ENCODE measurements at places on chromosomes 3 and 15.

- no peaks in the 10 kb centered on the region for H3K36me3 ChIP-seq
- H3K27ac ChIP-seq, result no peak overlapping the region
- H3K4me3 ChIP-seq, result no peak overlapping the region
- H3K4me1 ChIP-seq, result no peaks in the 10 kb centered on the region
Measured at GRCh38 chr3:43154980-43155379, 49.1 kb upstream of the POMGNT2 start.

DNA sequence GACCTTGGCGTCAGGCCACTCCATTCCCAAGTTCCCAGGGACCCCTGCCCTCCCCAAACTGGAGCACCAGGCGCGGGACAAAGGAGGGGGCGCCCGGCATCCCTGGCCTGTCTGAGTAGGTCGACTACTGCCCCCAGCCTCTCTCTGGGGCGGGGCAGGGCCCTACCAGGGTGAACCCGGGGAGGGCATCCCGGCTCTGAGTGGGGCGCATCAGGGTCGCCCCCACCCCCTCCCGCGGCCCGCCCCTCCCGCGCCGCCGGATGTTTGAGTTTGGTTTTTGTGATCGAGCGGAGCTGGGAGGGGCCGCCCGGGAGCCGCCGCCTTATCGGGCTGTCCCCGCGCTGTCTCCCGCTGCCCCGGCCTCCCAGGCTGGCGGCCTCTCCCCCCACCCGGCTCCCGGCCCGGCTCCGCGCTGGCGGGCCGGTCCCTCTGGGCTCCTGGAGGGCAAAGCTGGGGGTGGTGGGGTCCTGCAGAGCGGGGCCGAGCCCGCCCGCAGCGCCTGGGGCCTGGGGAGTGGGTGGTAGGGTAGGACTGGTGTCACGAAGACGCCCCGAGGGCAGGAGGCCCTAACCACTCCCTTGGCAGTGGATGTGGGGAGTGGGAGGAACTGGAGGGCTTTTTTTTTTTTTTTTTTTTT, 47.2 kb upstream of the SMAD6 start:
- DNase-seq, result no peak
- peaks cover 20% of the 10 kb centered on the region for H3K27me3 ChIP-seq
- no peak overlapping the region for H3K27ac ChIP-seq
- H3K4me1 ChIP-seq, result peaks cover 41% of the 10 kb centered on the region
- no peak overlapping the region for H3K4me3 ChIP-seq
- no peaks in the 10 kb centered on the region for H3K36me3 ChIP-seq

DNA sequence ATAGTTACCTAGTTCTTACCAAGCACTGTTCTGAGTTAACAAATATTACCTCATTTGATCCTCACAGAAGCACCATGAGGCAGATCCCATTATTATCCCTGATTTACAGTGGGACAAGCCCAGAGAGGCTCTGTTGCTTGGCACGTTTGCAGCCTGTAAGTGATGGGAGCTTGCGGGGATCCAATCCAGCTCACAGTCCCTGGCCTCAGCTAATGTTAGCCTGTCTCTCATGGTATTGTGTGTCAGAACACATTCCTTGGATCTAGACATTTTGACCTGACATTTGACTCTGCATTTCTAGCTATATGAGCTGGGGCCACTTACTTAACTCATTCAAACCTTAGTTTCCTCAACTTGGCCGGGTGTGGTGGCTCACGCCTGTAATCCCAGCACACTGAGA, 246.9 kb upstream of the LRTM1 start:
- H3K27ac ChIP-seq, result no peak overlapping the region
- no peaks in the 10 kb centered on the region for H3K36me3 ChIP-seq
- no peak overlapping the region for H3K4me3 ChIP-seq
- H3K27me3 ChIP-seq, result peaks cover 8% of the 10 kb centered on the region
- H3K4me1 ChIP-seq, result no peaks in the 10 kb centered on the region

- no peak overlapping the region for H3K4me3 ChIP-seq
- H3K27ac ChIP-seq, result no peak overlapping the region
- H3K4me1 ChIP-seq, result peaks cover 8% of the 10 kb centered on the region
- no peak for DNase-seq
Measured at GRCh38 chr3:126857928-126858327, 125.0 kb upstream of the PLXNA1 start.

DNA sequence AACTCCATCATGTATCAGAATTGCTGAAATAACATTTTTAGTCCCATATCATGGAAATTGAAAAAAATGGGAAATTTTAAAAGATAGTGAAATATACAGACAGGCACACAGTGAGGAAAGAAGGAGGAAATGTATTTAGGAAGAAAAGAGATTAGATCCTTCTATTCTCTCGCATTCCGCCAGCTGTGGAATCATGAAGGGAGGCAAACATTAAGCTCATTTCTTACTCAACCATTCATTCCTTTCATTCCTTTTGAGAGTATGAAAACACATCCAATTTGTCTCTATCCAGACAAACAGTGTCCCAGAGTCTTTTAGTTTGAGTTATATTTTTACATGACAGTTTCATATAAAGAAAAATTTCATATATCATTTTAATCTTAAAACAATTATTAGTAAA, 52.5 kb upstream of the KCNMB2 start:
- no peak for DNase-seq
- peaks cover 8% of the 10 kb centered on the region for H3K4me1 ChIP-seq
- peaks cover 9% of the 10 kb centered on the region for H3K27me3 ChIP-seq
- no peak overlapping the region for H3K4me3 ChIP-seq

GRCh38 chr3:27357665-27358258, 11.4 kb downstream of the NEK10 start:
- H3K27ac ChIP-seq, result no peak overlapping the region
- H3K4me3 ChIP-seq, result no peak overlapping the region
- H3K27me3 ChIP-seq, result no peaks in the 10 kb centered on the region
- no peaks in the 10 kb centered on the region for H3K36me3 ChIP-seq
- peaks cover 13% of the 10 kb centered on the region for H3K4me1 ChIP-seq

DNA sequence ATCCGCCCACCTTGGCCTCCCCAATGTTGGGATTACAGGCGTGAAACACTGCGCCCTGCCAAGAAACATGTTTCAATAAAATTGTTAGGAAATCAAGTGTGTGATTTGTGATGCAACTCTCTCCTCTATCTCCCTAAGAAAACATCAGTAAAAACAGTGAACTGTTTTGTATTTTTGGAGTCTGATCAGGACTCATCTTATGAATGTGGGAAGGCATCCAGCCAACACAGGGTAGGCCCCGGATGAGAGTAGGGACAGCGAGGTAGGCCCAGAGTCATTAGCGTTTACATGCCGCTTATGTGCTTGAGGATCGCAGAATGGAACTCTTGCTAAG, 884 bp upstream of the GLYCTK start:
- no peaks in the 10 kb centered on the region for H3K36me3 ChIP-seq
- peaks cover 62% of the 10 kb centered on the region for H3K4me1 ChIP-seq
- no peaks in the 10 kb centered on the region for H3K27me3 ChIP-seq
- no peak for DNase-seq
- H3K4me3 ChIP-seq, result peak overlapping the region; percentile 100
- H3K27ac ChIP-seq, result peak overlapping the region; percentile 100

DNA sequence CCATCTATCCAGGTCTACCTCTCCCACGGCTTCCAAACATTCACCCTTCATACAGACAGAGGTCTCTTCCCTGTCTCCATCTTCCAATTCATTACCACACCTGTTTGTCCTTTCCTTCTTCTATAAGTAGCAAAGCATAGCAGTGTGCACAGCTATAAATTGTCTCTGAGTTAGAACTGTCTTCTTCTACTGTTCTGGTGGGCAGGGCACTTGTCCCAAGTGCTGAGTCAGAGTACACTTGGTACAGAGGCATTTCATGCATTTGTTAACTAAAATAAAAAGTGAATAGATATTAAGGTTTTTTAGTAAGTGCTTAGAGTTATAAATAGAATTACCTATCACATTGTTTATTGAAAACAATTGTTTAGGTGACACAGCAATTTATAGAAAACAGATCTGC, 150.1 kb upstream of the CCDC54 start:
- no peak for DNase-seq
- no peaks in the 10 kb centered on the region for H3K36me3 ChIP-seq
- no peaks in the 10 kb centered on the region for H3K27me3 ChIP-seq
- H3K27ac ChIP-seq, result no peak overlapping the region
- H3K4me1 ChIP-seq, result no peaks in the 10 kb centered on the region
- no peak overlapping the region for H3K4me3 ChIP-seq

- DNase-seq, result no peak
- no peaks in the 10 kb centered on the region for H3K36me3 ChIP-seq
- H3K27me3 ChIP-seq, result peaks cover 7% of the 10 kb centered on the region
Measured at GRCh38 chr3:46130631-46131310, 77.3 kb downstream of the CCR1 start.

DNA sequence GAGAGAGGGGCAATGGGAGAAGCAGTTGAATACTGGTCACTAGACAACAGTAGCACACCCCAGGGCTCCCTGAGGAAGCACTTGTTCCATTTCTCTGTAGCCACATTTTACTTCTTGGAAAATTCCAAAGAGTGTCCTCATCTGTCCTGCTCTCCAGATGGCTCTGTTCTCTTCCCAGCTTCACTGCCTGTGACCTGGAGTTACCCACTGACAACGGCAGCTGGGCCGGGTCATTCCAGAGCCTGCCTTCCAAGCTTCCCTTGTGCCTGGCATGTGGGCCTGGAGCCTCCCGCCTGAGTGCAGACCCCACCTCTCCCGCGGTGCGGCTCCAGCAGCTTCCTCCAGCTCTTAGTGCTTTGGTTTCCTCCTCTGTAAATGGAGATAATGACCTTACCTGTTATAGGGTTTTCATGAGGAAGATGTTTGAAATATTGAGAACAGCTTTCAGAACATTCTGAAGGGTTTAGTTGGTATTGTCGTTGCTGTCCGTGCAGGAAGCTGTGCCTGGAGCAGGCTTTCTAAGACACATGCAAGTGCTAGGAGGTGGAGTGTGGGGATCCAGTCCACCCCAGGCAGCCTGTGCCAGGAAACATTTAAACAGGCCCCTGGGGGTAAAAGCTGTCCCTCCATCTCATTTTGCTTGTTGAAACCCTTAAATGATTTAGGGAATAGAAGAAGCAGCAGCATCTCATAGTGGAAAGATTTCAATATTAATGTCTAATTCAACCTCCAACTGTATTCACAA, 24.8 kb downstream of the EFCC1 start:
- H3K27me3 ChIP-seq, result peaks cover 28% of the 10 kb centered on the region
- no peaks in the 10 kb centered on the region for H3K36me3 ChIP-seq
- no peak overlapping the region for H3K27ac ChIP-seq
- no peak for DNase-seq

GRCh38 chr15:100095541-100096247, 246.1 kb downstream of the ADAMTS17 start:
- no peak overlapping the region for H3K27ac ChIP-seq
- no peak overlapping the region for H3K4me3 ChIP-seq
- H3K4me1 ChIP-seq, result peaks cover 2% of the 10 kb centered on the region
- peaks cover 18% of the 10 kb centered on the region for H3K27me3 ChIP-seq
- H3K36me3 ChIP-seq, result no peaks in the 10 kb centered on the region

All from progenitor cell of endocrine pancreas (in vitro differentiated cells).